Lung (tissue), 17 donors: ENCODE measurements at places on chromosomes 11 and 22.
A peak's percentile ranks its signal among the peaks of the same experiment; 100 is the strongest.

GRCh38 chr11:73645972-73646631, at the start of gene PLEKHB1:
Gene PLEKHB1, plus strand, starts transcription at chr11:73646581. Its CDS starts 28 bp downstream, at chr11:73646609.
- no peak for DNase-seq

DNA sequence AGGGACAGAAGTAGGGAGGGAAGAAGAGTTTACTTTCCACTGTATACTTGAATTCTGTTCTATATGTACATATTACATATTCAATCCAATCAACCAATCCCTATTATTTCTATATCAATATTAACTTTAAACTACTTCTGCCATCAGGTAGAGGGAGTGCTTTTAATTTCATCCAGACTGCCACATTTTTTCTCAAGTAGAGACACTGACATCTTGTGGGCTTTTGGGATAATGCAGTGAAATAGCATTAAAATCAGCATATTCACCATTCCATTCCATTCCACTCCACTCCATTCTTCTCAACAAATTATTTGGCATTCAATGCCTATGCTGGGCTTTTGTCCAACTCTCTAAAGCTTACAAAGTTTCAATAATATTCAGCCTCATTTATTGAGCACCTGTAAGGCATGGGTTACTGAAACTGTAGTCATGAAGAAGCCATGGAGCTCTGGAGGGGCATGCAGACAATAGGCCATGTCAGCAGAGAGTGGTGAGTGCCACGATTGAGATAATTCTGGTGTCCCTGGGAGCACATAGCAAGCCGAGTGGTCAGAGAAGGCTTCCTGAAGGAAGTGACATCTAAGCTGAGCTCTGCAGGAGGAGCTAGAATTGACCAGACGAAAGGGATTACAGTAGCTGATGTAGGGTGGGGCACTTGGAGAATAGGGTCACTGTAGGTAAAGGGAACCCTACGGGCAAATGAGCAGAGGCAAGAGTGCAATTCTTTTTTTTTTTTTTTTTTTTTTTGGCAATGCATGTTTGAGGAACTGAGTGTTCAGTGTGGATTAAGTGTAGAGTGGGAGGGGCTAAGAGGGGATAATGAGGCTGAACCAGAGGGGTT, 12.8 kb upstream of the CLPB start:
- DNase-seq = peak; percentile 71

- no peak for DNase-seq
These were observed 60.2 kb downstream of the SLN start for GRCh38 chr11:107651672-107652071.

DNA sequence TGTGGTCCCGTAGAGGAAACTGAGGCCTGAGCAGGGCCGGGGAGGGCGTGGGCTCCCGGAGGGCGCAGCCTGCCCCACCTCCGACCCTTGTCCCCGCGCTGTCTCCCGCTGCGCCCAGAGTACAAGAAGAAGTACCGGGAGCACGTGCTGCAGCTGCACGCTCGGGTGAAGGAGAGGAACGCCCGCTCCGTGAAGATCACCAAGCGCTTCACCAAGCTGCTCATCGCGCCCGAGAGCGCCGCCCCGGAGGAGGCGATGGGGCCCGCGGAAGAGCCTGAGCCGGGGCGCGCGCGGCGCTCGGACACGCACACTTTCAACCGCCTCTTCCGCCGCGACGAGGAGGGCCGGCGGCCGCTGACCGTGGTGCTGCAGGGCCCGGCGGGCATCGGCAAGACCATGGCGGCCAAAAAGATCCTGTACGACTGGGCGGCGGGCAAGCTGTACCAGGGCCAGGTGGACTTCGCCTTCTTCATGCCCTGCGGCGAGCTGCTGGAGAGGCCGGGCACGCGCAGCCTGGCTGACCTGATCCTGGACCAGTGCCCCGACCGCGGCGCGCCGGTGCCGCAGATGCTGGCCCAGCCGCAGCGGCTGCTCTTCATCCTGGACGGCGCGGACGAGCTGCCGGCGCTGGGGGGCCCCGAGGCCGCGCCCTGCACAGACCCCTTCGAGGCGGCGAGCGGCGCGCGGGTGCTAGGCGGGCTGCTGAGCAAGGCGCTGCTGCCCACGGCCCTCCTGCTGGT, 1.9 kb downstream of the NLRP6 start:
- DNase-seq = peak; percentile 16

DNA sequence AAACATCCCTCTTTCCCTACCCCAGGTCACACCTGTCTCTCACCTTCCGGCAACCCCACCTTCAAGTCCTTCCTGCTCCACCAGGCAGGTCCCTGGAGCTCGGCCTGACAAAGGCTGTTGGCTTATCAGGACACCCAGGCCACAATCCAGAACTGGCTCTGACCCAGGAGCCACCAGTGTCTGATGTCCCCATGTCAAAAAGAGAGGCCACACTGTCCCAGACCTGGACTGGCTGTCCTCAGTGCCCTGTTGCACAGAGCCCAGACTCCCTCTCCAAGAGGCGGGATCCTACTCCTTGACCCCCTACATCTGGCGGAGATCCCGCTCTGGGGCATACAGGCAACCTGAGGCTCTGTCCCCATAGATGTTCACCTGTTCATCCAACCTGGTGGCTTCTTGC, 116.0 kb downstream of the MN1 start:
- no peak for DNase-seq

DNA sequence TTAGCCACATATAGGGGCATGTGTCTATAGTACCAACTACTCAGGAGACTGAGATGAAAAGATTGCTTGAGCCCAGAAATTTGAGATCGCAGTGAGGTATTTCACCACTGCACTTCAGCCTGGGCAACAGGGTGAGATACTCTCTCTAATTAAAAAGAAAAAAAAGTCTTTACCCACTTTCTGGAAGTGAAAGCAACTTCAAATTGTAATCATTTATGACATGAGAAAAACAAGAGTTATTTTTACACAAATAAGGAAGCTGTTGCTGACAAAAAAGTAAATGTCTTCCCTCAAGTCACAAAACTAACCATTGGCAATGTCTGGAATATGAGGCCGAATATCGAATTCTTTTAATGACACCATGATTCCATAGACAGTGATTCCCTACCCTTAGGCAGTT, 71.4 kb downstream of the GLYATL1 start:
- no peak for DNase-seq

DNA sequence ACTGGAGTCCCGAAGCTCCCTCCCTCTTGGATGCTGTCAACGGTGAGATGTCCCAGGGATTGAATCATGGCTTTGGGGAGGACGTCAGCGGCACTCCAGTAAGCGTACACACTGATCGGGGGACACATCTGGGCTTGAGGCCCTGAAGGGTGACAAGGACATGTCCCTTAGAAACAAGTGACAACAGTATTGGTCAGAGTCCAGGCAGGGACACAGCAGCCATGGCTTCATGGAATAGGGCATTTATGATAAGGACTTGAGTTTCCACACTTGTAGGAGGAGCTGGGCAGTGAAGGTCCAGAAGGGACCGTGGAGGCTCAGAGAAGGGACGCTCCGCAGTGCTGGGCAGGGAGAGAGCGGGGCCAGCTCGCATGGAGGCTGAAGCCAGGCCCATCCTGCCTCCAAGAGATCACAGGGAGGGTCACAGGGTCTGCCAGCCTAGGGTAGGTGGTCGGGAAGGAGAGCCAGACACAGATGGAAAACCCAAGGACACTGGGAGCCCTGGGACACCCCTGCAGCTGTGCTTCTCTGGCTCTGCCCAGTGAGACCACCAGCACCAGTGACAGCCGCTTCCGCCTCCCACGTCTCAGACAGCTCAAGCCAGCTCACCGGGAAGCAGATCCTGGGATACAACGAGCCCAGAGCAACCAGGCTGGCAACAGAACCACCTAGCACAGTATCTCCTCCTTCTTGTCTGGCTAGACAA, 22.9 kb upstream of the RFPL3 start:
- DNase-seq = no peak

DNA sequence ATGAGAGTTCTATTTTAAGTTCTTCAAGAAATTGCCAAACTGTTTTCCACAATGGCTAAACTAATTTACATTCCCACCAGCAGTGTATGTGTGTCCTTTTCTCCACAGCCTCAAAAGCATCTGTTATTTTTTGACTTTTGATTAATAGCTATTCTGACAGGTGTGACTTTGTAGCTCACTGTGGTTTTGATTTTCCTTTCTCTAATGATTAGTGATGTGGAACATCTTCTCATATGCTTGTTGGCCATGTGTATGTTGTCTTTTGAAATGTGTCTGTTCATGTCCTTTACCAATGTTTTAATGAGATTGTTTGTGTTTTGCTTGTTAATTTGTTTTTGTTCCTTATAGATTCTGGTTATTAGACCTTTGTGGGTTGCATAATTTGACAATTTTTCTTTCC, 18.0 kb upstream of the RAB38 start:
- DNase-seq = no peak

GRCh38 chr11:27464289-27464696, 8.3 kb downstream of the LGR4 start:
- DNase-seq = no peak

DNA sequence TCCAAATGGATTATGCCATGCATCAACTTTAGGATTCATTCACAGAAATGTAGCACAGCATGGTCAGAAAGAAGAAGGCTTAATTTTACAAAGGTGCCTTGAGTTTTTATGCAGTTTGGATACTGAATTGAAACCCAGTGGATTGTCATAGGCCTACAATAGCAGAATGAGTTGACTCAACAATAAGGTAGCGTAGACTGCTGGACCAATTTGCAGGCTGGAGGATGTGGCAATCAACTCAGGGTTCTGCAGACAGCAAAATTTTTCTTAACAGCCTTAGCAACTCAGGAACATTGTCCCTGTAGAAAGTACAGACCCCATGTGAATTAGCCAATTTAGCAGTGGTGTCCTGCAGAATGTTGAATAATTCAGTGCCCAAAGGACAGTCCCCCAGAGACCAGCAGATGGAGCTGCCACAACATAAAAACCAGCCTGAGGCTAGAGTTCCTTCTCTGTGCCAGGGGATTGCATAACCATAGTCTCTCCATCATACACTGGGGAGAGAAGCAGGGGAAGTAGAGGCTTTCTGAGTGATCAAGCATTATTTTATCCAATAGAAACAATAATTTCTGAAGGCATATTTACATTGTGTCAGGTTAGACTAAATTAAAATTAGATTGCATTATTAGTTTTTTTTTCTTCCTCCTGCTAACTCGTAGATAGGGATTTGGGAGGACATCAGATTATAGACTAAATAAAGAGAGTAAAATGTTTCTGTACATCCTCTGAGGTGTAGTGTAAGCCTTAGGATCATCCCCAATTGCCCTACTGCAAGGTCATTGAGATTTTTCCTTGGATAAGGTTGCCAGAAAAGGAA, 20.3 kb upstream of the MRPL17 start:
- peak; percentile 86 for DNase-seq

GRCh38 chr22:22376352-22376706, 131.7 kb downstream of the VPREB1 start:
- no peak for DNase-seq

- peak; percentile 90 for DNase-seq
These were observed 387.5 kb upstream of the NARS2 start for GRCh38 chr11:78961937-78962701.

GRCh38 chr22:19891317-19892256, 36.9 kb upstream of the GNB1L start:
- DNase-seq = peak; percentile 49

DNA sequence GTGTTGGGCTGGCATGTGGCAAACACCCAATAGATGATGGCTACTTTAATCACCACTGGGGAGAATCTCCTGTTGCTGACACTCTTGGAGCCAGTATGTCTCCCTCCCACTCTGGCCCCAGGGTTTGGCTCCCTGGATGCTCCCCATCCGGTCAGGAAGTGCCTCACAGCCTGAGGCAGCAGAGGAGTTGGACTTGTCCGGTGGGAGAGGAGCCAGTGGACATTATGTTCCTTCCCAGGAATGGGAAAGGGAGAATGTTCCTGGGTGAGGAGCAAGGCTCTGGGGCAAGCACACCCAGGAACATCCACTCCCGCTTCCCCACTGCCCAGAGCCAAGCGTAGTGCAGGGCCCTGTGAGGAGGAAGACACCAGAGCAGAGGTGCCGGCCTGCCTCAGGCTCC, 84.6 kb upstream of the NAV2 start:
- DNase-seq = no peak

DNA sequence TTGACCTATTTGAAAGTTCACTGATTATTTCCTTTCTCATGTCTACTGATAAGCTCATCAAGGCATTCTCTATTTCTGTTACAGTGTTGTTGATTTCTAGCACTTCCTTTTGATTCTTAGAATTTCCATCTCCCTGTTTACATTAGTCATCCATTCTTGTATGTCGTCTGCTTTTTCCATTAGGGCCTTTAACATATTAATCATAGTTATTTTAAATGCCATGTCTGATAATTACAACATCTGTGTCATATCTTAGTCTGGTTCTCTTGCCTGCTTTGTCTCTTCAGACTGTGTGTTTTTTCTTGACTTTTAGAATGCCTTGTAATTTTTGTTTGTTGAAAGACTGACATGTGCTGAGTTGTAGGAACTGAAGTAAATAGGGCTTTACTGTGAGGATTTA, 602.1 kb downstream of the SOX6 start:
- no peak for DNase-seq

GRCh38 chr11:61964058-61964665, 3.3 kb downstream of the FTH1 start:
- DNase-seq = no peak

DNA sequence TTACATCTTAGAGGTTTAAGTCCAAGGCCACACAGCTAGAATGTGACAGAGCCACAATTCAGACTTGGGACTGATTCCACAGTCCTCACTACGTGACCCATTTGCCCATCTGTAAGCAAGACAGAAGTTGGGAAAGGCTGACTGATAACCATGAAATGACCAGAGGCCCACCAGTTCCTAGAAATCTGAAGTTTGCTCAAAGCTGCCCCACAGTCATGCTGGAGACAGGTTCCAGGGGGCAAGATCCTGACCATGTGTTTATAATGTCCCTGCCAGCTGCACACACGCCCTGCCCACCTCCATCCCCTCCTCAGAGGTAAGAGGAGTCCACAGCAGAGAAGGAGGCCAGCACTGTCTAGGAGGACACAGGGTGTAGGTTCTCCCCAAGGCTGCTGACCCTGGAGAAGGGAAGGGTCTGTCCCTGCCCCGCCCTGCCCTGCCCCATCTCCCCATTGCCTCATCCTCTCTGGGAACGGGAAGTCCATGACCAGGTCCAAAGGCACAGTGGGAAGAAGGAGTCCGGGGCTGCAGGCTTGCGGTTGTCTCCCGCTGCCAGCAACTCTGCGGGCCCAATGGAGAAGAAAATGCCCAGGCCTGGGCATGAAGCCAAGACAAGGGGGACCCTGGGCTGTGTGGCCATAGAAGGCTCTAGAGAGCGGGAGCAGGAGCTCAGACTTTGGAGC, 11.9 kb upstream of the OAF start:
- DNase-seq = no peak

DNA sequence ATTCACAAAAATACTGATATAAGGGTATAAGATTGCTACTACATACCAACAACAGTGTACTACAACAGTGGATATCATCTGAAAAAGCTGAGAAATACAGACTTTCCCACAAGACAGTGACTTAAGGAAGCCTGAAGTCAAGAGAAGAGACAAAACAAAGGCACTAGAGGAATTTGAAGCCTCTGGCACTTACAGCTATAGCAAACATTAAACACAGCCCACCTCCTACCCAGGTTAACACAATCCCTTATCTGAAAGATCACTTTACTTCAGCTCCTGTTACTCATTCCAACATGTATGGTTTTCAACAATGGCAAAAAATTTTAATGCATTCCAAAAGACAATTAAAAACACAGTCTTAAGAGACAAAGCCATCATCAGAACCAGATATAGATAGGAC, 388.5 kb downstream of the JRKL start:
- DNase-seq = no peak

GRCh38 chr22:30841273-30841672, 127.3 kb downstream of the MORC2 start:
- no peak for DNase-seq

- DNase-seq = no peak
These were observed 806 bp downstream of the ARAP1 start for GRCh38 chr11:72751116-72752087.
